ENCODE measurements at places on chromosomes 2 and 18. TPM values are rescaled to one million over a fixed set of nuclear protein-coding genes. Genes with fewer than 3 reads are reported as not detected.

SP5 gene
- total RNA-seq: not detected

DPP10 gene
- not detected for total RNA-seq

SLC4A3 gene
- 2.0 TPM for total RNA-seq

COLEC11 gene
- not detected for total RNA-seq

CDK15 gene
- 5.8 TPM for total RNA-seq

AGXT gene
- total RNA-seq: not detected

ARID5A gene
- total RNA-seq: 6.4 TPM

COL3A1 gene
- total RNA-seq: 3,691 TPM

All from bronchial smooth muscle cell (primary cell).